GOT3 (cell line): ENCODE measurements at places on chromosomes 7 and 10.

DNA sequence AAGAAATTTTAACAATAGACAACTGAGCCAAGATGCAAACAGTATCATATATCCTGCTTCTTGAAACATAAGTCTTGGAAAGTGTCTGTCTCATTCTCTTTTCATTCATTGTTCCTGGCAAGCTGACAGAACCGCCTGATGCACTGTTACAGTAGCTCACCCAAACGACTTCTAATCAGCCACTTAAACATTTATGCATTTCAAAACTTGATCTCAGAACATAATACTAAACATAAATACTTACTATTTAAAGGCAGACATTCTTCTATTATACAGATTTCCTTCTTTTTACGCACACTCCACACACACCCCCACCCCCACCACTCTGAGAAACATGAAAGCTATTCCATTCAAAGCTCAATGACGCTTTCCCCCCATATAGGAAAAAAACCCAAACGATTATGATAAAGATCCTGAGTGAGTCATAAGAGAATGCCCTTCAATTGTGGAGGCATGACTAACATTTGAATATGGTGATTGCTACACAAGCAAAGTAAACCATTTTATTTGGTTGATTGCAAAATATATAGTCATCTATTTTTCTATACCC lies 30.5 kb downstream of the SHTN1 start:
- DNase-seq = no peak

GRCh38 chr7:102856036-102856435 lies 56.8 kb upstream of the LRRC17 start:
- no peak for DNase-seq

- DNase-seq = no peak
Observed at GRCh38 chr7:81195033-81195432, 276.2 kb upstream of the SEMA3C start.

DNA sequence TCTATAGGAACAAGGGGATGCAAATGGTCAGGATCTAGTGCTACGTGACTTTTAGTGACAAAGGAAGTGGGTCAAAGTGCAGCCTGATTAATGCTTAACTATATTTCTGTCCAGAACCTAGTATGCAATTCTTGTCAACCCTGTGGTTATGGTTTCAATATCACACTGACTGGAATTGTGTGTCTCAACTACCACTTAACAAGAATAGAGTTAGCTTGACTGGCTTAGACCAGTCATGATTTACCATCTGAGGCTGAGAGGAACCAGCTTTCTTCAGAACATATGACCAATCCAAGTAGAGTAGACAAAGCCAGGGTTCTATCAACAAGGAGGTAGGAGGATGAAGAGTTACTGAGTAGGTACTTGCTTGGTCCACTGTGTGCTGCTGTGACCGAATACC lies 54.4 kb downstream of the MYPN start:
- DNase-seq = no peak

- no peak for DNase-seq
Observed at GRCh38 chr7:82477733-82478515, 34.3 kb upstream of the CACNA2D1 start.

- no peak for DNase-seq
Observed at GRCh38 chr7:83984591-83984990, 210.0 kb downstream of the SEMA3A start.

DNA sequence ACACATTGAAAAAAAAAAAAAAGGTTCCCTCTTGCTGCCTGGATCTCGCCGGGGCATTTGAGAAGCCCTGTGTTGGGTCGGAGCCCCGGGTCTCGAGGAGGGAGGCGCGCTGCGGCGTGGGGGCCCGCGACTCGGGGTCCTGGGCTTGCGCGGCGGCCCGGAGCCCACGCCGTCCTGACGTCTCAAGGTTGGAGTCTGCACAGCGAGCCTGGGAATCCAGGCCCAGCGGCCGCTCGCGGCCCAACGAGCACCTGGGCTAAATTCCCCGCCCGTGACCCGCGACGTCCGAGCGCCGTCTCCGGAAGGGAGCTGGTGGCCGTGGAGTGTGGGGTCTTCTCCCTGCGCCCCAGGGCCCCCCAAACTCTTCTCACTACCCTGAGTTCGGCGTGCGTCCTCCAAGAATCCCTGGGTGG lies 1.4 kb upstream of the CTBP2 start:
- DNase-seq = no peak

DNA sequence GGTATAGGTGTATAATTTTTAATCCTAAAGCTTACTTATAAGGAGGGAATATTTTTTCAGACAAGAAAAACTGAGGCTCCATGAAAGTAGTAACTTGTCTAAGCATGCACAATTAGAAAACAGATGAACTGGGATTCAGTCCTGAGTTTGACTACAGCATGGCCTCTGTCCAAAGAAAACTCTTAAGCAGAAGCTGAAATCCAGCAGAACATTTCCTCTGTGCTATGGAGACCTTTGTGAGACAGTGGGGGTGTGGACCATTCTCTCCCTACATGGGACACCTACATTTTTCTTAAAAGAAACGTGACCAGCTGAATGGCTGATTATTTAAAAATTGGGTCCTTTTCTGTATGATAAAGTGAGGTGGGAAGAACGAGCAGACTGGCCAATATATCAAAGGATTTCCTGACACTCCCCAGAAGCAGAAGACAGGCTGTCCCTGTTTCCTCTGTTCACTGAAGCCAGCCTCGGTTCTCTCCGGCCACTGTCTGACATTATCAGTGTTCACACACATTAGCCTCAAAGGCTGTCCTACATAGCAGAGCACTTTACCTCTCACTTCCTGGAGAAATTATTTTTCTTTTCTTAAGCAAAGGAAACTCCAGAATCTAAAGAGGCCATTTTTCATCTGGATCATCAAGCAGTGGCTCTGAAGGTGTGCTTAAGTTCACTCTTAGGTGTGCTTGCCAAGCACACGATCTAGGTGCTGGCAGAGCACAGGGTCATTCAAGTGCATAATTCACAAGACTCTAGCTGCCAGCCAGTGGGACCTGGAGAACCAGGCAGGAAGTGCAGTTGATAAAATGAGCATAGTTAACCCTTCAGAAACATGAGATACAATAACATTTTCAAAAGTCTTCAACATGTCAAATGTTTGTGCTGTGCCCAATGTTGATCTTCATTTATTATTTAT lies 40.4 kb upstream of the KIAA1217 start:
- DNase-seq = no peak

DNA sequence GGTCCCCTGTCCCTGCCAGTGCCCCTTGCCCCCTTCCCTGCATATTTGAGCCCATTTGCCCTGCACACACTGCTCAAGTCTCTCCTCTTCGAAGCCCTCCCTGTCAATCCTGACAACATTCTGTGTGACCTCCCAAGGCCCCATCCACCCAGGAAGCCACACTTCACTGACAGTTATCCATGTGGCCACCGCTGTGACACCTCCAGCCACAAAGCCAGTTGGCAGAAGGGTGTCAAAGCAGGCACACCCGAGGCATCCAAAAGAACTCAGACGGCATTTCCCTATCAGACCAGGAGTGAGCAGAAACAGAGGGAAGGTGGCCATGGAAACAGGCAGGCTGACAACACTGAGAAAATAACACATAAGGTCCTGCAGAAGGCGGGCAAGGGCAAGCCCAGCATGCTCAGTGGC lies 4.6 kb downstream of the POLM start:
- DNase-seq = no peak

GRCh38 chr7:150898475-150899011 lies 46.2 kb downstream of the AOC1 start:
- DNase-seq = peak; percentile 36

- DNase-seq = no peak
Observed at GRCh38 chr10:124194199-124194824, 100.9 kb upstream of the CHST15 start.

DNA sequence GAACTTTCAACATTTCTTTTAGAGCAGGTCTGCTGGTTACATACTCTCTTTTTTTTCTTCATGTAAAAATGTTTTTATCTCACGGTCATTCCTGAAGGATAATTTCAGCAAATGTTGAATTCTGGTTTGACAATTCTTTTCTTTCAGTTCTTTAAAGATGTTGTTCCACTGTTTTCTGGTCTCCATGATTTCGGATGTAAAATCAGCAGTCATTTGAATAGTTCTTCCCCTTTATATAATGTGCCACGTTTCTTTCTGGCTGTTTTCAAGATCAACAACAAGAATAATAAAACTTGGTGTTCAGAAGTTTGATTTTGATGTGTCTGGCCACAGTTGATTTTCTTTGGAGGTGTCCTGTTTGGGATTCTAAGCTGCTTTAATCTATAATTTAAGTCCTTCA lies 14.0 kb upstream of the MRPS33 start:
- no peak for DNase-seq

- no peak for DNase-seq
Observed at GRCh38 chr10:109588259-109588658, 335.1 kb downstream of the XPNPEP1 start.

- DNase-seq = no peak
Observed at GRCh38 chr10:61284222-61284890, 168.8 kb downstream of the TMEM26 start.

DNA sequence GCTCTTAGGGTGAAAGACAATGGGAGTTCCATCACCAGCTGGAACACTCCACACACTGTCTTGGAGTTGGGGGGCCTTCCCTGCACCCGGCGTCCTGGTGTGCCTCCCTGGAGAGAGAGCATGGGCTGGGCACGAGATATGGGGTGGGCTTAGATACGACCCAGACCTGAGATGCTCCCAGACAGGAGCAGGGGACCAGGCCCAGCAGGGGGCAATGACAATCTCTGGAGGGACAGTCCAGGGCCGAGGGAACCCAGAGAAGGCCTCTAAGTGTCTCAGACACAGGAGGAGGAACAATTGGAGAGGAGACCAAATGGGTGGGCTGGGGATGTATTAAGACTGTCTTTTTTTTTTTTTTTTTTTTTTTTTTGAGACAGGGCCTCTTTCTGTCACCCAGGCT lies 40.0 kb downstream of the MYL10 start:
- DNase-seq = no peak

GRCh38 chr7:14024406-14024805 lies 34.9 kb upstream of the ETV1 start:
- DNase-seq = no peak

DNA sequence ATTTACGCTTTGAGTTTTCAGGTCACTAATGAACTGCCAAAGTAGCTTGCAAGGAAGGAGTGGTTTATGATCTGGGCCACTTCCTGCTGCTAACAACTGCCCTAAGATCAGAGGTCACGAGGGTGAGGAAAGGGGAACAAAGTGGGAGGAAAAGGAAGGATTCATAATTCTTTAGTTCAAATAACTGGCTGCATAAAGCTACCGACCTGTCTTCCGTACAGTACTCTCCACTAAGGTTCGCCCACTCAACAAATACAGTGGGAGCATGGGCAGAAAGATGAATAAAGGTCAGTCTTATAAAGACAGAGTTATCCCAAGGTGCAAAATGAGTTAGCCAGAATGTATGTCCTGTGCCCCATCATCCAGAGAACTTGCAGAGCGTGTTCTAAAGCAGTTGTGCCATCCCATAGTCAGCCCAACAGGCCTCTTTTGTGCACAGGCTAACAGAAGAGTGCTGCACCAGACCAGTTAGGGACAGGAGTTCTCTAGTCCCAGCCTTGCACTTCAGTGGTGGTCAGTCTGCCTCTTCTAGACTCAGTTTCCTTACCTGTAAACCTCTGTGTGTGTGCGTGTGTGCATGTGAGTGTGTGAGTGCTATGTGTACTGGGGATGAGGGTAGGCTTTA lies 65.9 kb downstream of the CREB3L2 start:
- DNase-seq = no peak

DNA sequence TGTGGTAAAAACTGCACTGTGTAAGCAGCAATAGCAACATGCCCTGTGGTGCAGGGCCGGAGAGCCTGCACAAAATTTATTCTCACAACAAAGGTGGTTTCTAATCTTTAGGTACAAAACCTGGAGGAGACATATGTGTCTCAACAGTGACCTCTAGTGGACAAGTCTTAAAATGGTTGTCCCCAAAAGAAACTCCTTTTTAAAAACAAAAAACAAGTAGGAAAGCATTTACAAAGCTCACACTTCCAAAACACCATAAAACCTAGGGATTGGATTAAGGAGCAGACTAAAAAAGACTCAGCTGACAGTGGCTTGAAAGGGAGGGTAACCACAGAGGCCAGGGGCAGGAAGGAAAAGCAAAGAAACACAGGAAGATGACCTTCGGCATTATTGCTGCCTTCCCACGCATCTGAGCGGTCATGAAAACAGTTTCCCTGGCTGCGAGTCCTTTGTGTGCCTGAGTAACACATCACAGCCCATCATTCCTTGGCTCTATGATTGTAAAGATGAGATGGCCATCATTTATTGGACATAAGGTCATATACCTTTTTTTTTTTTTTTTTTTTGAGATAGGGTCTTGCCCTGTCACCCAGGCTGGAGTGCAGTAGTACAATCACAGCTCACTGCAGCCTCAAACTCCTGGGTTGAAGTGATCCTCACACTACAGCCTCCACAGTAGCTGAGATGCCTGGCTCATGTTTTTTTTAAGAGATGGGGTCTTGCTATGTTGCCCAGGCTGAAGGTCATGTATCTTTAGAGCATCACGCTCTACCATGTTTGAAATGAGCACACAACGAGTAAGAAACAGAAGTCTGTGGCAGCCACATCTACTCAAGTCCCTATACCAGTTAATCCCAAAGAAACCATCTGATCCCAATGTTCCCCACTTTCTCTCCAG lies 39.5 kb downstream of the RSU1 start:
- DNase-seq = no peak

GRCh38 chr7:35736725-35737124 lies 41.8 kb upstream of the HERPUD2 start:
- no peak for DNase-seq

DNA sequence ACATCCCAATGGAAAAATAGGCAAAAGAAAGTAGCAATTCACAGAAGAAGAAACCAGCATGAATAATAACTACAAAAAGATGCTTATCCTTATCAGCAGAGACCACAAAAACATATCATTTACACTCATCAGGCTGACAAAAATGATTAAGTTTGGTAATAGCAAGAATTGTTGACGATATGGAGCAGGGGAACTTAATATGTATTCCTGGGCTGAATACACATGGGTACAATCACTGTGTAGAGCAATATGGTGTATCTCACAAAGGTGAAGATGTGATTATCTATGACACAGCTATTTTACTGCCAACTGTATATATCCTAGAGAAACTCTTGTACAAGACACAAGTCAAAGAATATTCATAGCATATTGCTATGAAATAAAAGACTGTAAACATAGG lies 141.8 kb upstream of the NOBOX start:
- no peak for DNase-seq

DNA sequence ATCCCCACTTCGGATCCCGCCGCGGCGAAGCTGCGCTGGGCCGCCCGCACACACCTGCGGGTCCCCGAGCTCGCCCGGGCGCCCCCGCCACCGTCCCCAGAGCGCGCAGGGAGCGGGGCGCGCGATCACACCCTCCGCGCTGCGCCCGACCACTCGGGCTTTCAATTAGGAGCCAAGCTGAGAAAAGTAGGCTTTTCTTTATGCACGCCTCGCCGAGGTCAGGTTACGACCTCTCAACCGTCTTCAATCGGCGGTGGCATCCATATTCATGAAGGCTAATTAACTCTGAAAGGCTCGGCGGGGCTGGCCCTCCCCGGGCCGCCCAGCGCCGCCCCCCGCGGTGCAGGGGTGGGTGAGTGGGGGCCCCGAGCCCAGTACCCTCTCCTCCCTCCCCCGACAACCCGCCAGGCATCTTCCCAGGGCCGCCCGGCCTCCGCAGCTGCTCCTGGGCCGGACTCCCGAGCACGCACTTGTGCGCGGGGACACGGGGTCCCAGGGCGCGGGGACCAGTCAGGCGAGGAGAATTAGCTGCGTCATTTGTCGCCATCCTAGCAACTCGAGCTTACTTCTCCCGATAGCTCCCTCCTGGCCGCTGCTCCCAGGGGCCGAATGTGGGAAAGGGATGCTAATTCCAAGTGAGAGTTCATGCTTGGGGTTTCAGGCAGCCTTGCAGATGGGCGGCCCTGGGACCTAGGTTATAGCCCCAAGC lies 155.5 kb upstream of the LYZL2 start:
- DNase-seq = no peak
